GM18507 (cell line): ENCODE measurements at places on chromosomes 3 and 15.

DNA sequence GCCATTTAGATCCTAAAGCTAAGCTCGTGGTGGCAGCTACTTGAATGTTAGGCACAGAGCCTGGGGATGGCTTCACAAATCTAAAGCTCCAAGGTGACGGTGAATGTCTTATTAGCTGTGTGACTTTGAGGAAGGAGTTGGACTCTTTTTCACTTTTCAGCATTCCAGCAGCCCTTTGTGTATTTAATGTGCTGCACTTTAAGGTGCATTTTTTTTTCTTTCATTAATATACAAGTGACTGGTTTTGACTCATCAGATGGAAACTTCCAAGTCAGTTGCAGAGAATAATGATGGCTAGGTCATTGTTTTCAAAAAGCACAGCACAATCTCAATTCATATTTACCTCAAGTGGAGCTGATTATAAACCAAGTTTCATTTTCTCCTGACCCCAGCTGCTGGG lies 55.8 kb downstream of the TMED3 start:
- DNase-seq = no peak

GRCh38 chr3:184872200-184872599 lies 60.2 kb downstream of the VPS8 start:
- no peak for DNase-seq

DNA sequence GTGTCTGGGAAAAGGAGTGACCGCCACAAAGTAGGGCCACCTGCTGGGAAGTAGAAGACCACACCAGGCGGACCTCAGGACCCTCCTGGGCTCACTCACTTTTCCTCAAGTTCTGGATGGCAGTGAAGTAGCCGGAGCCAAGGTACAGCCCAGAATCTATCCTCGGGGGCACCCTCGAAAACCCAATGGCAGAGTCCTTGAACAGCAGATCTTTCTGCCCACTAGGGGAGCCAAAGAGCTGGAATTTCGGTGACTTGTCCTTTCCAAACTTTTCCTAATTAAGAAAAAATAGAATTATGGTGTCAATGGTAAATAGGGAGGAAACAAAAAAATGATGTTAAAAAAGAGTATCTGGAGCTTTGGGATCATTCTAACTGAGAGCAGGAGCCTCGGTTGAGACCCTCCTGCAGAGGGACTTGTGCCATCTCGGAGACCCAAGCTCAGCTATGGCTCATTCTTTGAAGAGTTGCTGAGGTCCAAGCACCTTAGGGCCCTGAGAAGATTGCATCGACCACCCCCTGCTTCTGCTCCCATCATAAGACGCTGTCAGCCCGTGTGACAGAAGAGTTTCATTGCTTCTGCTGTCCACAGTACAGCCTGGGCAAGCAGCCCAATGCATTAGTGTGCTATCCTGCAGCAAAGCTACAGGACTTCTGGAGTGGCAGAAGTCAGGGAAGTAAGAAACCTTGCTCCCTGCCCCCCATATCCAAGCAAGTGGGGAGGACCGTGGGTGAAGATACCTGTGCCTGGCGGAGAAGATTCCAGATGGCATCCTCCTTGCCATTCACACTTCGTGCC lies 14.8 kb downstream of the LTF start:
- DNase-seq = no peak

GRCh38 chr3:151321526-151321925 lies 4.9 kb upstream of the GPR87 start:
- no peak for DNase-seq

DNA sequence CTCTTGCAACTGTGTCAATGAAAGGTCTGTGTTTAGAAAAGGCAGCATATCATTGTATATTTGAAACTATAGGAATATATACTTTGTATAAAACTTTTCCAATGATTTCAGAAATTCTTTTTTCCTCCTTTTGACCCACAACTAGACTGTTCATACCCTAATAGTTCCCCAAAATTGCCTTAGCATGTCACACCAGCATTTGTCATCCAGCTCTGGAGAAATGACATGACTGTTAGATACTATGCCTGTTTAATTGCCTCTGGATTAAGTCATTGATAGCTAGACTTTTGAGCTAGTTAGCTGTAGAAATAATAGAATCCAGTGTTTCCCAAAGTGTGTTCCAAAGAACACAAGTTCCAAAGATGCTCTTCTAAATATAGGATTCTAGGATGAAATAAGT lies 32.4 kb downstream of the B3GALNT1 start:
- DNase-seq = no peak

DNA sequence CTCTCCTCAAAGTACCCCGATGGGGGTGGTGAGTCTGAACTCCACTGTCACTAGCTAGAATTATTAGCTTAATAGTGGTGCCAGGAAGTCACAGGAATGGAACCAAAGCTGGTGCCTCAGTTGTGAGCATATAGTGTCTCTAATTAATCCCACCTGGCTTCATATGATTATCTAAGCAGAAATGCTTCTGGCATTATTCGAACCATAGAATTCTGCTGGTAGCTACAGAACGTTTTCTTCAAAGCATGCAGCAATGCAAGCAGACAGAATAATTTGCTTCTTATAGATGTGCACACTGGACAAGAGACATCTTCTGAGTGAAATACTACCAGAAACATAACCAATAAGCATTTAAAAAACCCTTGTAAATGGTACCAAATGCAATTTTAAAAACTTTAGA lies 160.9 kb downstream of the IMPG2 start:
- no peak for DNase-seq

- DNase-seq = no peak
These were observed 39.7 kb downstream of the STT3B start for GRCh38 chr3:31572236-31573004.

DNA sequence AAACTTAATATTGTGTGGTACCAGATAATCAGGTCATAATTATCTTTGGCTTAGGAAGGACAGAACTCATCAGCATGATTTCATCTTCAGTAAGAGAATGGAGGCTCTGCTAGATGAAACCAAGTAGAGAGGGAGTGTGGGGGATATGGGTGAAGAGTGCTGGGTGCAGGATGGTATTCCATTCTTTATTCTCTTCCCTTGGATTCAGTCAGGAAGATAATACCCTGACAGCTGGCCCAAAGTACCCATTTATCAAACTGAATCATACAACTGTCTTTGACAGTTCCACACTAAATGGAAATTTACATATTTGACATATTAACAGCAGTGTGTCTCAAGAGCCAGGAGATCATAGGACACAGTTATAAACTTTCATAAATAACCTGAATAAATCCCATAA lies 44.7 kb downstream of the GOLIM4 start:
- DNase-seq = no peak
